Putamen (tissue), 1 donor: ENCODE measurements at places on chromosomes 3 and 15.

DNA sequence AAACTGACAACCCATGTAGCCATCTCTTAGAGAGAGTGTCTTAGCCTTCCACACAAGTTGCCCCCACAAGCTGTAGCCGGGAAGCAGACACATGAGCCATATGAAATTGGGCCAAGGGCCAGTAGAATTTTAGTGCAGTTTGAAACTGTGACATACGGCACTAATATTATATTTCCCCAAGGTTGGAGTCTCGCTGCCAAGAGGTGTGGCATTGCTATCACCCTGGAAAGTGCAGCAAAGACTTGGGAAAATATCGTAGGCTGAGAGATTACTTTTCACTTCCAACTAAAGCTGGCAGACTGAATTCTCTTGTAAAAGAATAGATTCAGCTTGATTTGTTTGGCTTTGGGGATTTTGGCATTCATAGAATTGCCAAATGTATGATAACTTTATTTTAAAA lies 89.2 kb downstream of the ECT2 start:
- DNase-seq: no peak

DNA sequence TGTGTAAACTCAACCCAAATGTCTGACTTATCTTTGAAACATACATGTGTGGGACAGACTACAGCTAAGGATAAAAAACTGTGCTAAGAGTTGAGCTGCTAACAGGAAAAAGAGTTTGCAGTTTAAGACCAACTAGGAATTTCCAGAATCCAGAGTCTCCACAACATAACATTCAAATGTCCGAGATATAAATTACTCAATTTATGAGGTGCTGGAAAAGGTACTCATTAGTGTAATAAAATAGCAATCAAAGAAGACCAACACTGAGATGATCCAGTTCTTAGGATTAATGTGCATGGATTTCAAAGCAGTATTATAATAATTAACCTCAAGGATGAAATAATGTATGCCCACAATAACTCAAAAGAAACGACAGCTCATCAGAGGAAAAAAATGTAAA lies 426.5 kb upstream of the KCNMB2 start:
- no peak for DNase-seq

- no peak for DNase-seq
Measured at GRCh38 chr3:150531775-150532174, 14.5 kb downstream of the SERP1 start.

- no peak for DNase-seq
Measured at GRCh38 chr15:74192751-74193150, 9.8 kb downstream of the STRA6 start.

GRCh38 chr3:182259579-182259978 lies 533.7 kb upstream of the ATP11B start:
- no peak for DNase-seq

- no peak for DNase-seq
Measured at GRCh38 chr3:156577736-156578135, 22.8 kb upstream of the SSR3 start.

DNA sequence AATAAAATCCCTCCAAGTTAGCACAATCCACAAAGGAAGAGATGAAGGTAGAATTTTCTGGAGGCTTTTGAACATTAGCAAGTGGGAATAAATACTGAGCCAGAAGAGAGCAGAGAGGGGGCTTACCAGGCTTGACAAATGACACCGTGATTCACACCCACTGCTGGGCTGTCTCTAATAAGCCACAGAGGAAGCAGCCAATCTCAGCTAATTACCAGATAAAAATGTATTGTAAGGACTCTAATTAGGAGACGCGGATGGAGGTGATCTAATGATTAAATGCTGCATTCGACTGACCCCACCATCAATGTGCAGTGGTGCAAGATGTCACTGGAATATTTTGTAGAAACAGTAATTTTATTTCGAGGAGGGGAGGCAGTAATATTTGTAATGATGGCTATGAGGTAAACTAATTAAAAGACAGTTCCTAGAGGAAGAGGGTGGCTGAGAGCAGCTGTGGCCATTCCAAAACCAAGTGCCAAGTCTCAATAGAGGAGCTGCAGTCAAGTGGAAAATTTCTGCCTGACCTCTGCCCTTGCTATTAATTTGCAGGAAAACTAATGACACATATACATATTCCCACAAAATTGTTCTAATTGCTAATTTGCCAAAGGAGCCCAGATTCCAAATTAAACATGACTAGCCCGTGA lies 602.2 kb downstream of the FOXP1 start:
- DNase-seq: no peak
